ENCODE measurements at places on chromosomes 13 and 19. TPM values are rescaled to one million over a fixed set of nuclear protein-coding genes. Genes with fewer than 3 reads are reported as not detected.

DNA sequence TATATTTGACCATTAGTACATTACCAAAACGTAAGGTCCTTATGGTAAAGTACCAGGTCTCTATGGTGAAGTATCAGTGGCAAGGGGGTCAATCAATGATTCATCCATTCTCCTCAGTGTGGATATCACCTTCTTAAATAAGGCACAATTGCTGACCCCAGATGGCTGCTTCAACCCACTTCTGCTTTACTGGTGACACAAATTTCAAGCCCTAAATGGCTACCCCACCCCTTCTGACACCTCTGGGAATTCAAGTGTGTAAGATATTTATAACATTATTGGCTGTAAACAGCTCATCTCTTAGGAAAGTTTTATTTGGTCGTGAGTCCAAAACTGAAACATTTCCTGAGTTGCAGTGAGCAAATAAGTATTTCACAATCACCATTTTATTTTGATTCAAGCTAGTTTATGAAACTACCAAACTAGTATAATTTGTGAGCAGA lies 7.9 kb upstream of the WBP4 start:
- peak; percentile 30 for DNase-seq

DNA sequence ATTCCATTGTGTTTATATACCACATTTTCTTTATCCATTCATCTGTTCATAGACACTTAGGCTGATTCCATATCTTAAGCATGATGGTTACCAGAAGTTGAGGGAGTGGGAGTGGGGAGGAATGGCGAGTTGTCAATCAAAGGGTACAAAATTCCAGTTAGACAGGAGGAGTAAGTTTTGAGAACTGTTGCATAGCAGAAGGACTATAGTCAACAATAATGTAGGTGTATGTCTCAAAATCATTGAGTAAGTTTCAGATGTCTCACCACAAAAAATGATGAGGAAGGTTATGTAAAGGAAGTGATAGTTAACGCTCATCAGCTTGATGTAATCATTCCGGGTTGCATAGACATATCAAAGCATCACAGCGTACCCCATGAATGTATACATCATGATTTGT lies 4.6 kb upstream of the UBL3 start:
- DNase-seq, result no peak

GRCh38 chr19:45598267-45599001 lies 3.6 kb downstream of the GPR4 start:
- no peak for DNase-seq

- no peak for DNase-seq
These were observed 34.4 kb downstream of the DCLK1 start for GRCh38 chr13:36096461-36097416.

- DNase-seq, result no peak
These were observed 75.0 kb downstream of the RYR1 start for GRCh38 chr19:38508507-38508906.

- no peak for DNase-seq
These were observed 3.3 kb downstream of the ALOX5AP start for GRCh38 chr13:30738526-30739236.

DNA sequence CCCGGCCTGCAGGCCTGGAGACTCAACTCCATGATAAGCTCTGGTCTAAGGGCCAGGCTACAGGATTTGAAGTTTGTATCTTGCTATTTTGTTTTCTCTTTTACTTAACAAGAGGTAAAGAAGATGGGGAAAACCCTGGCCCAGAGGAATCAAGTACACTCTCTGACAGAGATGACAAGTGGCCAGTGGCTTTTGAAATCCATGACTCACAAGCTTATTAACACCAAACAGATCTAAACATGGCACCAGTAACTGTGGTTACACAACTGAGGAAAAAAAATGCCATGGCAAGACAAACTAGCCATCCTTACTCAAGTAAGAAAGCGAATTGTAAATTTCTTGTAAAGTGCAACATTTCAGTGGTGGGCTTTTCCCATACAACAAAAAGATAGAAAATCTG lies 72.6 kb upstream of the SERTM1 start:
- DNase-seq, result peak; percentile 9

- no peak for DNase-seq
These were observed 17.3 kb upstream of the TRPC4 start for GRCh38 chr13:37886879-37887278.

Gene SLITRK5
- total RNA-seq, result under 0.01 TPM

DNA sequence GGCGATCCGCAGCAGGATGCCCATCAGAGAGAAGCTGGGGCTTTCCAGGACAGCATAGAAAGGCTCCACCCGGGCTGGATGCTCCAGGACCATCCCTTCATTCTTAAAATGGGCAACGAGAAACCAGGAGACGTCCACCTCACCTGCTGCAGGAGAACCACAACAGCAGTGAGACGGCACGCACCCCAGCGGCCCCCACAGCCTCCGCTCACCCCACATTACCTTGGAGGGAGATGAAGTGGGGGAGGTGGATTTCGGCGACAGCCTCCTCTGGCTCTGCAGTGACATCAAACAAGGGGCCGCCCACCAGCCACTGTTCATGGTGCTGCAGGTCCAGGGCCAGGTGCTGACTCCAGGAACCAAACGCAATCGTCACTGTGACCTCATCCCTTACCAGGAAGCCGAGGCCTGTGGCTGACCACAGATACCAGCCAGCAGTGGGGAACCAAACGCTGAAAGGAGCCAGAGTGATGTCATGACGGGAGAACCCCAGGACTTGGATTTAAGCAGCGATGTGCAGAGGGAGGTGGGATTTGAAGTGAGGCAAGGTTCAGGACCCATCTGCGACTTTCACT lies 25.1 kb downstream of the CARD8 start:
- no peak for DNase-seq

GRCh38 chr13:47039106-47039505 lies 142.3 kb upstream of the HTR2A start:
- DNase-seq, result peak; percentile 83

Gene WASF3
- total RNA-seq, result 4.7 TPM

Gene CGB8
- 21.3 TPM for total RNA-seq

DNA sequence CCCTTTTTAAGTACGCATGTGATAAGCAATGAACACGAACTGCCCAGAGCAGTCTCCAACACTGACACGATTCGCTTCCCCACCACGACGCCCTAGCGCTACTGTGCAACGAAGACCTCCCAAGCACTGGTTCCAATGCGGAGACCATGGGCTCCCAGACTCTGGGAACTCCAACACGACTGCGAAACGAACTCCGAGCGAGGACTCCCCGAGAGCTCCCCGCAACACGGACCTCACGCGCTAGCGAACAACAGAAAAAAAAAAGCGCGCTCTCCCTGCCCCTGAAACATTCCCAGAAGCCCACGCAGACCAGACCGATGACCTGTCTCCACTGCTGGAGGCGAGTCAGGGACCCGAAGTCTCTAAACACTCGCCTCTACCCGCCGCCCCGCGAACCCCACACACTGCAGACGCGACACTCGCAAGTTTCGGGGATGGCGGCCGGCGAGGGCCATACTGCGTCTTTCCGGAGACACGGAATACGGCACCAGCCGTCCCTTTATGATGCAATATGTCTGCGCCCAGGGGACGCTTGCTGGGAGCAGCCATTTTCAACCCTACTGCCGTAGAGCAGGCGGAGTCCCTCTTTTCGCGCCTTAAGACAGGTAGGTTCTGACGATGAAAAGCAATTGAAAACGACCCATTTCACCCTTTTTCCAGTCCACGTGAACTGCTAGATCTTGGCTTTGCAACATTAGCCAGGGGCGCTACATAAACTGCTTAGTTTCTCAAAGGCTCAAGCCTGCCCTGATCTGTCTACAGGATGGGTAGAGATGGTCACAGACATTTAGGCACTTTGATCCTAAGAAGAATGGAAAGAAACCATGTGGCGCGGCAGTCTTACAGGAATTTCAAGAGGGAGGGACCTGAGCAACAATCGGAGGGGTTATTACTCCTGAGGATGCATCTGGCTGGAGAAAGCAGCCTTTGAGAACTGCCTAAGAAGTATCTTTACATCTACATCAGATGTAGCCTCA lies at the start of gene ZNF577:
ZNF577 (minus strand) TSS at position 430 of the 977 bp plus-strand sequence. CDS start 7,569 bp downstream, outside the sequence.
- peak; percentile 81 for DNase-seq

GRCh38 chr13:33218020-33218419 lies 67.5 kb downstream of the STARD13 start:
- peak; percentile 75 for DNase-seq

DNA sequence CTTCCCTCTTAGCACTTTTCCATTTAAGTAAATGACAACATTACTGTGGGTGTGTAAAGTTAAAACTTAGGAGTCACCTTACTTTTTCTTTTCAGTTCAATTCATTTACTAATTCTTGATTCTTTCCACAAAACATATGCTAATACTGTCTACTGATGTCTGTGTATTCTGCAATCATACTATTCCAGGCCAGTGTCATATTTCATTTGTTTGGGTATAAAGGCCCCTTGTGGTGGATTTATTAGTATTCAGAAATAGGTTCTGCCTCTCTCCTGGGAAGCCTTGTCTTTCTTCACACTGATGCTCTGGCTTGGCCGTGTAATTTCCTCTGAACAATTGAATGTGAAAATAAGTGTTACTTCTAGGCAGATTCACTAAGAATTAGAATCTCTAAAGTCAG lies 621.9 kb upstream of the SPRY2 start:
- no peak for DNase-seq

DNA sequence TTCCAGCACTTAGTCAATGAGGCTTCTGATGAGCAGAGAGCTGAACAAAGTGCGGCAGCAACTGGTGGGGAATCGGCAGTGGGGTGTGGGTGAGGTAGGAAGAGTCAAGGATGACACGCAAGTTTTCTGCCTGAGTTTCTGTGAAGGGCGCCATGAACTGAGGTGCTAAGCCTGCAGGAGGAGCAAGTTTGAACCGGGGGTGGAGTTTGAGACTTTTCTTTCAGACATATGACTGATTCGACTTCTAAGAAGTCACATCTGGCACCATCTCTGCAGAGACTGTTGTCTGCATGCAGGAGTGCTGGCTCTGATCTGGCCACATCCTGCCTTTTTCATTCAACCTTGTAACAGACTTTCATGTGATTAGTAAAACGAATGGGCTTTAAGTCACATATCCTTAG lies 14.8 kb upstream of the GPI start:
- DNase-seq, result no peak

DNA sequence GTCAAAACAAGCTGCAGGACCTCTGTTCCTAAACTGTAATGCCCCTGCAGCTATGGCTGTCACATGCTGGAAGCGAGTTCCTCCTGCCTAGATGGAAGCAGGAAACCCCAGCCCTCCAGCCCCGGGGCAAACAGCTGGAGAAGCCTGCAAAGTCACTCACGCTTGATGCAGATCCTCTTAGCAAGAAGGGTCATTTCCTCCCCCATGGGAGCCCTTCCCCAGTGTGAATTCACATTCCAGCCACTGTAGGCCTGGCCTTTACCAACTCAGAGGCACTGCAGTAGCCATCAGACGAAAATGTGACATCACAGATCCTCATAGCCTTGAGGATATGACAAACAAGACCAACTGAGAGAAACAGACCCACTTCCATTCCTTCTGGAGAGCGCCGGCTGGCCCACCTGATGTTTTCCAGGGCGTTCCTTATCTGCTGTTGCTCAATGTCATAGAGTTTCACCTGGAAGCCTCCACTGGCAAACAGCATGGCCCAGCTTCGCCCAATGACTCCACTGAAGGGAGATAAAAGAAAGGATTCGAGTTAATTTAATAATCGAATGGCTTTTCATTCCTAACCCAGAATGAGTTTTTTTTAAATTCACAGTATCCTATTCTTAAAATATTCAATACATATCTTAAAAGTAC lies 13.5 kb downstream of the CRYL1 start:
- DNase-seq, result no peak

Gene LRRC4B
- not detected for total RNA-seq

Gene CHST8
- not detected for total RNA-seq

Gene CATSPERD
- not detected for total RNA-seq

Gene CLIP3
- total RNA-seq, result 6.7 TPM

DNA sequence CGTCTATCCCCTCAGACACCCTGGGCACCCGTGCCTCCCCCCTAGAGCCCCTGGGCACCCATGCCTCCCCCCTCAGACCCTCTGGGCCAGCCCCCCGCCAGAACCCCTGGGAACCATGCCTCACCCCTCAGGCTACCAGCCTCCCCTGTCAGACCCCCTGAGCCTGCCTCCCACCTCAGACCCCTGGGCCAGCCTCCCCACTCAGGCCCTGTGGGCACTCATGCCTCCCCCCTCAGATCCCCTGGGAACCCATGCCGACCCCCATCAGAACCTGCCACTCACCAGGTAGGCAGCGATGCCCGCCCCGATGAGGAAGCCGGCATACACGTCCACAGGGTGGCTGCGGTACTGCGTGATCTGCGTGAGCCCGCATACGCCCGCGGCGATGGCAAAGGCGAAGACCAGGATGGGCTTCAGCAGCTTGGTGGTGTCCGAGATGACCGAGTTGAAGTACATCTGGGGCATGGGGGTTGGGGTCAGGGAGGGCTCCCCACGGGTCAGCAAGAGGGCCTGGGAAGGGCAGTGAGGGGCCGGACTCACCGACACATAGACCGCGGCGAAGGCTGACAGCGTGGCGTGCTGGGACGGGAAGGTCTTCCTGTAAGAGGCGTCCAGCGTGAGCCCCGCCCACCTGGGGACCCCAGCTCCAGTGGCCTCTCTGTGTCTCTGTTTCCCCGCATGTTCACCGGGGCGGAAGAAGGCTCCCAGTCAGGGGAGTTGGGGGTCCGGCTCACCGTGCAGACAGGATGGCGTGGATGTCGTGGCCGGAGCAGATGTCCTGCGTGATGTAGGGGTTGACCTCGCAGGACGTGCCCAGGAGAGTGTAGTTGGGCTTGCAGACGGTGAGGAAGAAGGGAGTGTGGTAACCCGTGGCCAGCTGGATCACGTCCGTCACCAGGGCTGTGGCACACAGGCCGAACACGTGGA lies 7.3 kb downstream of the PLPPR3 start:
- no peak for DNase-seq

Gene MYH14
- total RNA-seq, result not detected

Gene ZNF345
- 0.96 TPM for total RNA-seq

GRCh38 chr13:75402787-75403186 lies 79.2 kb downstream of the TBC1D4 start:
- no peak for DNase-seq

DNA sequence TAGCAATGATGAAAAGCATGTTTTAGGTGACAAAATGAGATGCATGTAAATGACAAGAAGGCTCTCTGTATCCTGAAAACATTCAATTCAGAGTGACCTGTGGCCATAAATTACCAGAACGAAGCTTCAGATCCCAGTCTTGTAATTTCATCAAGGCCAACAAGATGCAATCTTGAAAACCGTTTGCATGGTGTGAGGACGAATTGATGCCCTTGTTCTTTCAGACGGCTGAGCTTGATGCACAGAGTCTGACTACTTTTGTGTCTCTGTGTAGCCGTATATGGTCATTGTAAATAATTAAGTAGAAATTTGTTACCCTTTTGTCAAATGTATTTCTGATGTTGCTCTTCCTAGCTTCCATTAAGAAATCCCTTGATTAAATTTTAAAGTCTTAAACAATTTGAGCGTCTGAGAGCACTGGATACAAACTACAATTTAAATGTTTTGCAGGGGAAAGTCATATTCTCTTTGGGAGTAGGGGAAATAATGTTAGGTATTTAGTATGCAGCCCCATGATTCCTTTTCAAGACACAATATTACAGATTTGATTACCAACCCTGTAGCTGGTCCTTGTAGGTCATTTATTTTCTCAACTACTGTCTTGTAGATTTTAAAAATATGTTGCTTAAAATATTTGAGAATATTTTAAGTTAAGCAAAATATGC lies 125.8 kb upstream of the PCDH9 start:
- no peak for DNase-seq

Gene MLNR
- not detected for total RNA-seq

Gene SYCN
- not detected for total RNA-seq

Gene ATP4B
- total RNA-seq, result not detected

GRCh38 chr13:75197803-75198202 lies 284.2 kb downstream of the TBC1D4 start:
- no peak for DNase-seq
